ENCODE measurements at places on chromosomes 3 and 15.

DNA sequence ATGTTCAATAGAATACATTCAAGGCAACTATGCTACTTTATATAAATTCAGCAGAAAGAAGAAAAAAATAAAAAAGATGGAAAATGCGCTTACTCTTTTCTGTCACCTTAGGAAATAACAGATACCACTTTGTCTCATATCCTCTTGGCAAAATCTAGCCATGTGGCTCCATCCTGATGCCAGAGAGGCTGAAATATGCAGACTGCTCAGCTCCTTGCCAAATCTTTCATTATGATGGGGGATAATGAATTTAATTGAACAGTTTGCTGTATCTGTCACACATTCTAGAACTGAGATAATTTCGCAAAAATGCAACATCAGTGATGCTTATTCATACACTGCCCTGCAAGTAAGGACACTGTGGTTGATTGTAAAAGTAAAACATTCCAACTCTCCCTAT, 1081.5 kb downstream of the PLOD2 start:
- DNase-seq, result no peak

DNA sequence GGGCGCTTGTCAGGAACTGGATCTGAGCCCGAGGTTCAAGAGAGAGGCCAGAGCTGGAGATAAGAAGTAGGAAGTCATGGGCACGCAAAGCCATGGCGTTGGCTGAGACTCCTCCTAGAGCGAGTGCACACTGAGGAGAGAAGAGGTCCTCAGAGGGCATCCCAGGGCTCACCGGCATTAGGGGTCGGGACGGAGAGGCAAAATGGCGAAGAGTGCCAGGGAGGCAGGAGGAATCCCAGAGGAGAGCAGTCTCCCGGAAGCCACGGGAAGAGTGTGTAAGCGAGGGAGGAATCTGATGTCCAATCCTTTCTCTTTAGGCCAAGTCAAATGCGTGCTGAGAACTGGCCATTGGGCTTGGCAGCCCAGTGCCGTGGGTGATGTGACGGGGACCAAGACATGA, 24.0 kb downstream of the EFCC1 start:
- no peak for DNase-seq

GRCh38 chr15:31393444-31394091, 66.9 kb downstream of the KLF13 start:
- no peak for DNase-seq

DNA sequence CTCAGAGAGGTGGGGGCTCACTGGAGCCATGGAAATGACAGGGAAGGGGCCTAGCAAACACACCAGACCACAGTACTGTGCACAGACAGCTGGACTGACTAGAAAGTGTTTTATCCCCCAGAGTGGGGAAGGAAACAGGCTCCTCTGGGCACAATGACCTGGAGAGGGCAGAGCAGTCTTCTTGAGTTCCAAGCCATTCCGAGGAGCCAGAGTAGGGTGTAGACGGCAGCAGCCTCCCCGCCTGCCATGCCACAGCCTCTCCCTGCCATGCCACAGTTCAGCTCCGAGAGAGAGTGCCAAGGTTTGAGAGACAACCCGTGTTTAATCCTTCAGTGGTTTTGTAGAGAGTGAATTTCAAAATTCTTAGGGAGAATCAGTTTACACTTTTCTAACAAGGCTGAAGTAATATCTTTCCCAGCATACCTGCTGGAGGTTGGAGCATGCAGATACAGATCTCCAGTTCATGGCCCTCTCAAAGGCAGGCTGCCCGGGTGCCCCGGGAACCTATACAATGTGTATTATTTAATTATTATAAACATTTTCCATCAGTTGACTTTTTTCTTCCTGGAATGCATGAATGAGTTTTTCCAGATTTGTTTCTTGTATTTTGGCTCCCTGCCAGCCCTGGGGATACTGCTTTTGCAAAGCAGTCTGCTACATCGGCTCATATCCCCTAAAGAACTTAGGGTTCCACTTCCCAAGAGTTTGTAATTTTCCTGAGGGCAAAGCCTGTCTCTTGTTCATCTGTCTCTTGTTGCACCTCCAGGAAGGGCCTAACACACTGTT, 3.2 kb downstream of the PODXL2 start:
- no peak for DNase-seq

- DNase-seq, result peak; percentile 86
Observed at GRCh38 chr3:126267169-126267975, 87.0 kb upstream of the ALDH1L1 start.

GRCh38 chr3:33237439-33237838, 18.8 kb upstream of the SUSD5 start:
- DNase-seq, result no peak

GRCh38 chr3:185555860-185556347, 3.5 kb upstream of the LIPH start:
- DNase-seq, result no peak

GRCh38 chr15:31222773-31223341, 103.8 kb upstream of the KLF13 start:
- no peak for DNase-seq

DNA sequence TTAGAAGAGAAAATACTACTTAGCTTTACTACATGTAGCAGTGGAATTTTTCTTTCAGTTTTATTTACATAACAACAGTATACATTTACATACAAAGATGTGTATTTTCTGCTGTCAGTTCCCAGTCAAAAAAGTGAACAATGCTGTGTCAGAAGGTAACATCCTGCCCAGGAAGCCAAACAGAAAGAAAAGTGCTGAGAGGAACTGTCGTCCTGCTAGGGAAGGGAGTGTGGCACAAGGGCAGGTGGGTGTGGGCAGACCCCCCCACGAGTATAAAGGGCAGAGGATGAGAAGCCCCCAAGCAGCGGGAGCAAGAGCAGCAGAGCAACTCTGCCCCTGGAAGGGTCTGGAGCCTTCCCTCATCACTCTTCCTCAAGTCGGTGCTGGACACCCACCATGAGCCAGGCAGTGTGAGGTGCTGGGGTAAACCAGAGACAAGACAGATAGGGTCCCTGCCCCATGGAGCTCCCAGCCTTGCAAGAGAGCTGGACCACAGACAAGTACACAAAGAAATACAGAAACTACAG, 39.7 kb downstream of the TBC1D2B start:
- DNase-seq, result no peak

- DNase-seq, result peak; percentile 67
Observed at GRCh38 chr15:85831415-85832113, 36.8 kb upstream of the KLHL25 start.

GRCh38 chr15:48352474-48353072, 21.3 kb downstream of the DUT start:
- DNase-seq, result peak; percentile 54

DNA sequence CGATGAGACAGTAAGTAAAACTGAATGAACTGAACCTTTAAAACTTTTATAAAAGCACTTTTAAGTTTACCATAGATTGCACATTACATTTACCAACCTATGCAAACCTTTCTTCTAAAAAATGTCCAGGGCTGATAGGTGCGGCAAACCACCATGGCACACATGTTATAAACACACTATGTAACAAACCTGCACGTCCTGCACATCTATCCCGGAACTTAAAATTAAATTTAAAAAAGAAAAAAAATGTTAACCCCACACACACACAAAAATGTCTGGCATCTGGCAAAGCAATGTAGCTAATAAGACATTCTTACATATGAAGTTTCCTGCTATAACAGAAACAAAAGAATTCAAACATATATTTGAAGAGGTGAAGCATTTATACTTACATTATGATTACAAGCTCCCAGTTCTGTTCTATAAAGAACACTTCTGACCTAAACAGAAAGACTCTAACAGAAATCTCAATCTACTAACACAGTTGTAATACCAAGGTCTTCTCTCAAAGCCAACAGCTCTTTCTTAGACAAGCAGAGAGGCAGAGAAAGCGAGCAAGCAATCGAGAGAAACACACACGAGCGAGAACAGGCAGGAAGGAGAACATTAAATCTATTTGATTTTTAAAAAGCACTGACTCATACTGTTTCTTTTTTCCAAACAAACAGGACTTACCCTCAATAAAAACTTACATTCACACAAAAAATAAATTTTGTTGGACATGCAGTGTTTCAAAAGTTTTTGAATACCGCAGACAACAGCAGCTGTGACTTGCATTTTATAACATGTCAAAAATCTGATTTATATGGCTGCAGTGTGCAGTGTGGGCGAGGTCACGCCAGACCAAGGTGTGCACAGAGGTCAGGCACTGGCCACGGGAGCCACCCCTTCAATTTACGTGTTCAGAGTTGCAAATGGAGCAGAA, at the start of gene NRG4:
TSS of gene NRG4 (minus strand) at position 798 of the 925 bp plus-strand sequence. CDS start 1,194 bp downstream, outside the sequence.
- no peak for DNase-seq

DNA sequence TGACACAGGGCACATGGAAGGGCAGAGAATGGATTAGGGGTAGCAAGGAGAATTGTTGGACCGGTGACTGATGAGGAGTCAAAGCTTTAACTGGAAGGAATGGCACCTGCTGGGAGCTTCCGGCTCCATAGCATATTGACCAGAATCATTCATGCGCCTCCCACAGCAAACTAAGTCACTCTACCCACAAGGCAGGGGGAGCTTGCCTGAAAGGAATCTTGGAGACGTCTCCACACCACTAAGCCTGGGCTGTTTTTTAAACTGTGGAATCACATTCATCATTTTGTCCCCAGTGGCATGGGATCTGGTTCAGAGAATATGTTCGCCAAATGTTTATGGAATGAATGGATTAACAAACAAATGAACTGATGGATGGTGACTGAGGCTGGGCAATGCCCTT, 57.0 kb upstream of the ITGA11 start:
- peak; percentile 10 for DNase-seq

- peak; percentile 14 for DNase-seq
Observed at GRCh38 chr15:25244731-25245585, 193.9 kb downstream of the UBE3A start.

DNA sequence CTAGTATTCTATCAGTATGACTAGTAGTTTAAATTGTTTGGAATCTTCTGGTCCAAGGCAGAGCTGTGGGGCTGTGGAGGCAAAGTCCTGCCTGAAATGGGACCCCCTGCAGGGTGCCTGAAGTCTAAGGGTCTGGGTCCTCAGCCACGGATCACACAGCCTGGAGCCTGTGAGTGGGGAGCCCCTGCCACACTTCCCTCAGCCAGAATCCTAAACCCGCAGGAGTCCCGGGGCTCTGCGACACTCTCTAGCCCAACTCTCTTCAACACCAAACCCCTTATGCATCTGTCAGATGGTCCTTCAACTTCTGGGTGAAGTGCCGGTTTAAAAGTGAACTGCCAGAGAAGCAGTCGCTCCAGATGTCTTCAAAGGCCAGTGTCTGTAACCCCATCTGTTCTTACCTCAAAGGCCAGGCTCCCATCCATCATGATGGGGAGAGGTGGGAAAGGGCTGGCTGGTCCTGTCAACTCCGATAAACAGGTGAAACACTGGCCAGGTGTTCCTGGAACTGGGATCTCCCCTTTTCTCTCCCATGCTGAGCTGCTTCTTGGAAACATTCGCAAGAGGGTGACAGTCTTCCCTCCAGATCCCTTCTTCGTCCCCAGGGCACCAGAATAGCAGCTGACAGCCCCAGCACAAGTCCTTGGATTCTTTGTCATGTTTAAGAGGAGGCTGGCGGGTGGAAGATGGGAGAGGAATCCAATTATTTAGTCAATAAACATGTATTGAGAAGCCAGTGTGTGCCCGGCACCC, 45.6 kb downstream of the CPN2 start:
- DNase-seq, result peak; percentile 38

GRCh38 chr3:158696618-158697017, 24.2 kb upstream of the LXN start:
- DNase-seq, result no peak

- no peak for DNase-seq
Observed at GRCh38 chr3:13288732-13289718, 131.1 kb downstream of the NUP210 start.

- DNase-seq, result no peak
Observed at GRCh38 chr3:38519651-38520050, 23.5 kb downstream of the EXOG start.

DNA sequence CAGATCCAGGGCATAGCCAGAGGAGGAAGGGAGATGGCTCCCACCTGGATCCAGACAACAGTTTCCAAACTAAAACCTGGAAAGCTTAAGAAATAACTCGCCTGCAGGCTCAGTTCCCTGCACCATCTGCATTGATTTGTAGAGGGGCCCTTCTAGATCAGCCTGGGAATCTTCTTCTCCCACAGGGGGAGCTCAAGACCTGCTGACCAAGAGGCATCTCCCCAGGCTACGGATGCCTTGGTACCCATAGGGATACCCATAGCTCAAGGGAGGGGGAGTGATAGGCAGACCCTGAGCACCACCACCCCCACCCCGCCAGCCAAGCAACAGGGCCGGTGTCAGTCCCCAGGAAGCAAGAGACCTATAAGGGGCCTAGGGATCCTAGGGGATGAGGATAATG, 28.0 kb upstream of the DCLK3 start:
- DNase-seq, result peak; percentile 75

- no peak for DNase-seq
Observed at GRCh38 chr3:141413801-141414689, 45.7 kb downstream of the ZBTB38 start.

DNA sequence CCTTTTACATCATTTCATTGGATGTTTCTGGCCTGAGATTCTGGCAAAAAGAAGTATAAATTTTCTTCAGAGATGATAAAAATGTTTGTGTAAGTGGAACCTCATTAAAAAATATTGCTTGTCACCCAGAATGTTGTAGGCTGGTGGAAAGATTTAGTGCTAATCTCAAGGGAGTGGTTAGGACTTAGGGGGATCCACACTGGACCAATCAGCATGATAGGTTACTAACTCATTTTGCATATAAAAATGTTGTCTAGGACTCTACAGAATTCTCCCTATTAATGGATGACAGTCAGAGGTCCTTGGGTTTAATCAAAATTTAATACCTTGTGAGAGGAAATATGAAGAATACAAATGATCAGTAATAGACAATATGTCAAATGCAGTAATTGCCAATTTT, 108.6 kb upstream of the TNIK start:
- no peak for DNase-seq

- no peak for DNase-seq
Observed at GRCh38 chr3:36679384-36680200, 84.8 kb downstream of the DCLK3 start.
